ENCODE measurements at places on chromosomes 5 and 9. TPM values are rescaled to one million over a fixed set of nuclear protein-coding genes. Genes with fewer than 3 reads are reported as not detected.

RFX3 gene
- 35.6 TPM for total RNA-seq

- no peaks in the 10 kb centered on the region for H3K36me3 ChIP-seq
- no peak overlapping the region for H3K4me3 ChIP-seq
- H3K4me1 ChIP-seq, result peaks cover 15% of the 10 kb centered on the region
- DNase-seq, result no peak
- peaks cover 7% of the 10 kb centered on the region for H3K27me3 ChIP-seq
Measured at GRCh38 chr5:63553073-63553472, 409.2 kb downstream of the HTR1A start.

DNA sequence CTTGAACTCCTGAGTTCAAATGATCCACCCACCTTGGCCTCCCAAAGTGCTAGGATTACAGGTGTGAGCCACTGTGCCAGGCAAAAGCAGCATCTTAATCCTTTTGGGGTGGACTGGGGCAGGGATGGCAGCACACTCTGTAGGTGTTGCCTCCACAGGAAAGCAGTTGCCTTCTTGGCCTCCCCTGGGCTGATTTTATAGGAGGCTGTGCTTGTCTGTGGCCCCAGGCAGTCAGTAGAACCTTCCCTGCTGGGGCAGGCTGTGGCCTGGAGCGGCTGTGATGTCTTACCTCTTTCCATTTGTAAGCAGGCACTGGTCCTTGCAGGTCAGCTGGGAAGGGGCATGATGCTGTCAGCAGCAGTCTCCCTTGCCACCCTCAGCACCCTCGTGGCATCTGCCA, 49.8 kb downstream of the PRRC2B start:
- H3K36me3 ChIP-seq, result peaks cover 73% of the 10 kb centered on the region
- no peak overlapping the region for H3K4me3 ChIP-seq
- H3K27ac ChIP-seq, result no peak overlapping the region
- no peak for DNase-seq
- no peaks in the 10 kb centered on the region for H3K27me3 ChIP-seq

DNA sequence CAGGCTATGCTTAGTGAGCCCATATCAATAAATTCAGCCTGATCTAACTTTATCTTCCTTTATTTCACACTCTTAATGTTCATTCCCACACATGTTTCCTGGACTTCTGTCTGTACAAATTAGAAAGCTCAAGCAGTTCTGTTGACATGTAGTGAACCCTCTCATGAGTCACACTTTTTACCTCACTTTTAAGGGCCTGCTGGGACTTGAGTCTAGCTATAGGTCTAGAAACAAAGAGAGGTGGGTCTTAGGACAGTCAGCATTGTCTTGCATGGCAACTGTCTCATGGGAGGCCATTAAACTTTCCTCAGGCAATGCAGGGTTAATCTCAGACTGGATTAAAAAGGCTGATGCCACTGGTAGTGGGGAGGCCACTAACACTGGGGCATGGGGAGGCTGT, 8.6 kb upstream of the CCNH start:
- DNase-seq, result no peak
- H3K4me3 ChIP-seq, result no peak overlapping the region
- H3K4me1 ChIP-seq, result no peaks in the 10 kb centered on the region
- H3K27me3 ChIP-seq, result no peaks in the 10 kb centered on the region
- no peaks in the 10 kb centered on the region for H3K36me3 ChIP-seq

GRCh38 chr9:107807183-107807582, 317.6 kb upstream of the KLF4 start:
- no peak for DNase-seq
- H3K4me1 ChIP-seq, result no peaks in the 10 kb centered on the region
- no peak overlapping the region for H3K4me3 ChIP-seq

DNA sequence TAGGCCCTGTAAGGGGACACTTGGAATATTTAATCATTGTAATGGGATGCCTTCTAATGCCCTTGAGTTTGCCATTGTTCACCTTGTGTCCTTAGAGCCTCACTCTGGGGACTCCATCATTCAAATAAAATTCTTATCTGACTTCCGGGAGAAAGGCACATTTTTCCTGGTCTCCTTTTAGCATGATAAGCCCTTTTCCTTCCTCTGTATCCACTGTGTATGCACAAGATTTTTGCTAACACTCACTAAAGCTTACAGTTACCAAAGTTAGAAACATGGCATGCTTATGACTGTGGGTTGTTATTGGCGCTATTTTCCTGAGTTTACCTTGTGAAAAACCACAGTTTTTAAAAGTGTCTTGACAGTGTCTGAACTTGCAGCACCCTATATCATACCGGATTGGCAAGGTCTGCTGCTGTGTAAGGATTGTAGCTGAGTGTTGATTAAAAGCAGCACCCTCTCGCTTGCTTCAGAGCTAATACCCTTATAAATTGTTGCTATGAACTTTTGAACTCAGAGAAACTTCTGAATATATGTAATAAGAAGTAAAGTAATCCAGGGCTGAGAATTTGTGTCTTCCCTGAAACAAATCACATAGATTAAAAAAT, 46.4 kb downstream of the SNCAIP start:
- peaks cover 68% of the 10 kb centered on the region for H3K4me1 ChIP-seq
- H3K4me3 ChIP-seq, result peak overlapping the region; percentile 30
- peaks cover 11% of the 10 kb centered on the region for H3K36me3 ChIP-seq
- no peak for DNase-seq
- H3K27me3 ChIP-seq, result no peaks in the 10 kb centered on the region

DNA sequence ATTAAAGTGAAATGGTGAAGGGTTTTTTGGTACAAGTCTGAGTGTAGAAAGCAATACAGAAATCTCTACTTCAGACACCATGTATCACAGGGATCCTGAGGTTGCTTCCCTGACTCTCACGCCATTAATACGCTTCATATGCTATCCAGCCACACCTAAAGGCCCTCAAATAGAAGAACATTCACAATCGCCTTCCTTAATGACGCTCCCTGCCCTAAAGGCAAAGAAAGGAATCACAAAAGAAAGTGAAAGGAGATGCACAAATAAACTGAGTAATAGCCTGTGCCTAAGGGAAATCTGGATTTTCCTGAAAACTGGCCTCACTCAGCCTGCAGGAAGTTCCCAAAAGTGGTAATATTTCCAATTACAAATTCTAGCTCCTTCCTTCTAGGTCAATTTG, 1002.7 kb upstream of the DMAC1 start:
- H3K4me3 ChIP-seq, result no peak overlapping the region
- H3K36me3 ChIP-seq, result no peaks in the 10 kb centered on the region
- no peak for DNase-seq

Measured in mesothelial cell of epicardium (in vitro differentiated cells).